Diencephalon (tissue), 1 donor: ENCODE measurements at places on chromosomes 13 and 19. TPM values are rescaled to one million over a fixed set of nuclear protein-coding genes. Genes with fewer than 3 reads are reported as not detected.

Gene HSPB6
- 0.23 TPM for total RNA-seq

Gene LHB
- not detected for total RNA-seq

Gene MATK
- total RNA-seq = 25.1 TPM

Gene VSTM1
- 0.23 TPM for total RNA-seq

Gene ZSCAN1
- 1.6 TPM for total RNA-seq

Gene DACH1
- total RNA-seq = 29.8 TPM
